Mammary epithelial cell (primary cell): ENCODE measurements at places on chromosomes 5 and 9. TPM values are rescaled to one million over a fixed set of nuclear protein-coding genes. Genes with fewer than 3 reads are reported as not detected.

Gene CLIC3
- total RNA-seq, result 27.0 TPM

Gene NME5
- 1.2 and 1.6 TPM in 2 replicates for total RNA-seq

Gene GABRB2
- not detected for total RNA-seq

Gene SPINK13
- not detected in 2 replicates for total RNA-seq

Gene PAPPA
- total RNA-seq, result 0.33 TPM

Gene TMEM174
- not detected for total RNA-seq

Gene TMC1
- not detected in 2 replicates for total RNA-seq

Gene DRD1
- not detected in 2 replicates for total RNA-seq

Gene GDNF
- total RNA-seq, result 1.0 and 1.3 TPM in 2 replicates

Gene ZNF782
- total RNA-seq, result 3.7 and 6.1 TPM in 2 replicates

Gene CSF1R
- total RNA-seq, result 1.3 TPM

Gene NFIB
- total RNA-seq, result 60.0 and 64.3 TPM in 2 replicates

Gene CKMT2
- total RNA-seq, result not detected in 2 replicates

Gene GCNT4
- total RNA-seq, result 9.7 TPM

Gene CHSY3
- 1.8 TPM for total RNA-seq

Gene MAMDC2
- total RNA-seq, result 3.2 and 8.3 TPM in 2 replicates

Gene MORN5
- not detected in 2 replicates for total RNA-seq

Gene CNTNAP3B
- 38.0 TPM for total RNA-seq

Gene SV2C
- 0.26 TPM in 1 of 2 replicates, not detected in the other for total RNA-seq

Gene PCDHGA7
- total RNA-seq, result 4.7 TPM

Gene SELENOP
- total RNA-seq, result 6.0 and 6.9 TPM in 2 replicates

Gene SHISAL2B
- not detected for total RNA-seq

Gene TCF7
- 6.5 TPM for total RNA-seq

Gene PKD2L2
- total RNA-seq, result not detected in 2 replicates

Gene MCC
- 46.2 and 59.4 TPM in 2 replicates for total RNA-seq

Gene C9orf153
- 0.33 TPM for total RNA-seq

Gene CD72
- 1.7 TPM for total RNA-seq

Gene KLHL3
- total RNA-seq, result 3.0 and 4.9 TPM in 2 replicates

Gene PCAT7
- not detected in 2 replicates for total RNA-seq

Gene CDX1
- not detected for total RNA-seq

Gene SLC27A6
- 26.5 TPM for total RNA-seq

Gene SNCB
- 0.35 and 1.2 TPM in 2 replicates for total RNA-seq

Gene IRGM
- total RNA-seq, result not detected in 2 replicates

Gene TAF1L
- total RNA-seq, result under 0.01 TPM

Gene NUP188
- 49.2 and 62.2 TPM in 2 replicates for total RNA-seq

Gene IQGAP2
- 0.83 TPM for total RNA-seq

Gene LCN12
- 0.68 TPM in 1 of 2 replicates, not detected in the other for total RNA-seq

Gene OLFM1
- 0.17 TPM for total RNA-seq

Gene ACER2
- 38.3 TPM for total RNA-seq

Gene TXNDC8
- total RNA-seq, result not detected

Gene SLC4A9
- 0.54 and 0.61 TPM in 2 replicates for total RNA-seq

Gene TPD52L3
- total RNA-seq, result not detected in 2 replicates
